ENCODE measurements at places on chromosomes 4 and X.
A peak's percentile ranks its signal among the peaks of the same experiment; 100 is the strongest.

DNA sequence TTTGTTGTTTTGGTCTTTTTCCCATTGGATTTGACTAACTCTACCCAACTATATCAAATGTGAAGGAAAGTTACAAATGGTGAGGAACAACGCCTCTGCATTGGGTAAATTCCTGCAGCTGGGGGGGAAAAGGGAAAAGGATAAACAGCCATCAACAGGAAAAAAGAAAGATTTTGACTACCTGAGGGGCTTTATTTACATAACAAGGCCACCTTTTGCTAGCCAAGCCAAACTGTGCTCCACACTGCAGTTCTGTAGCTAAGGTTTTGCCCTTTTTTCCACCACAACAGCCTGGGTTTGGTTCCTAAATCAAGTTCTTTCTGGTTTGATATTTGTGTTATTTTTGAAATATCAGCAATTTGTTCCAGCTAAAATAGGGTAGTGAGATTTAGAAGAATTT lies 40.8 kb downstream of the RHOXF2B start:
- H3K36me3 ChIP-seq = no peaks in the 10 kb centered on the region
- H3K4me1 ChIP-seq = no peaks in the 10 kb centered on the region
- DNase-seq = no peak

- no peak overlapping the region for H3K27ac ChIP-seq
- H3K4me1 ChIP-seq = no peaks in the 10 kb centered on the region
Observed at GRCh38 chr4:168432419-168433146, 47.7 kb downstream of the DDX60L start.

DNA sequence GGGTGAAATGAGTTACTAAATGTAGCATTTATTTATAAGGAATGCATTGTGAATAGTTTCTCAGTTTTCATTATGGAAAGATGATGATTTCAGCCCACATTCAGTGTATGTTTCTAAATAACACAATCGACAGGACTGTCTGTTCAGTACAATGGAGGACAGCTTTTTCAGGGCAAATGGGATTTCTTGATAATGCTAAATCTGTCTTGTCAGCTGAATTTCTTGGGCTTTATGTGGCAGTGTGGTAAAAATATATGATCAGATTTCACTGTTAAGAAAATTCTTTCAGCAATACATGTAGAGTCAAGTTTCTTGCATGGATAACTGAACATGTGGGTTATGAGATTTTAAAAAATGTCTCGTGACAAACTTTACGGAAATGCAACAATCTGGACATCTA lies 150.8 kb downstream of the NPNT start:
- H3K4me1 ChIP-seq = peaks cover 3% of the 10 kb centered on the region
- no peaks in the 10 kb centered on the region for H3K27me3 ChIP-seq
- H3K4me3 ChIP-seq = no peak overlapping the region

DNA sequence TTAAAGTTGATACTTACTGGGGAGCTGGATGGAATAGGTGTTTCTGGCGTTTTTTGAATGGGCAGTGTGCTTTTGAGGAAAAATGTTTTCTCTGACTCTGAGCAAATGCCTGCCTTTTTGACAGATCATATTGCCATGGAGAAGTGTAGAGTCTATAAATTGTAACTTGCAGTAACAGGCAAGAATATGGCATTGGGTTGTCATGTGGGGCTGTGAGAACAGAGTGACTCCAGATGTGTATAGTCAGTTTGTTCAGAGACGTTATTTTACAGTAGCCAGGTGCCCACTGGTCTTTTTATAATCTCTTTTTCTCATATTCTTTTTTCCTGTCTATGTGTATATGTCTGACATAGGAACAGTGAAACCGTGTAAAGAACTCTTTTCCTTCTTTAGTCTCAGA lies 40.8 kb downstream of the RAPGEF2 start:
- peaks cover 2% of the 10 kb centered on the region for H3K27me3 ChIP-seq
- peaks cover 54% of the 10 kb centered on the region for H3K4me1 ChIP-seq
- H3K27ac ChIP-seq = no peak overlapping the region

DNA sequence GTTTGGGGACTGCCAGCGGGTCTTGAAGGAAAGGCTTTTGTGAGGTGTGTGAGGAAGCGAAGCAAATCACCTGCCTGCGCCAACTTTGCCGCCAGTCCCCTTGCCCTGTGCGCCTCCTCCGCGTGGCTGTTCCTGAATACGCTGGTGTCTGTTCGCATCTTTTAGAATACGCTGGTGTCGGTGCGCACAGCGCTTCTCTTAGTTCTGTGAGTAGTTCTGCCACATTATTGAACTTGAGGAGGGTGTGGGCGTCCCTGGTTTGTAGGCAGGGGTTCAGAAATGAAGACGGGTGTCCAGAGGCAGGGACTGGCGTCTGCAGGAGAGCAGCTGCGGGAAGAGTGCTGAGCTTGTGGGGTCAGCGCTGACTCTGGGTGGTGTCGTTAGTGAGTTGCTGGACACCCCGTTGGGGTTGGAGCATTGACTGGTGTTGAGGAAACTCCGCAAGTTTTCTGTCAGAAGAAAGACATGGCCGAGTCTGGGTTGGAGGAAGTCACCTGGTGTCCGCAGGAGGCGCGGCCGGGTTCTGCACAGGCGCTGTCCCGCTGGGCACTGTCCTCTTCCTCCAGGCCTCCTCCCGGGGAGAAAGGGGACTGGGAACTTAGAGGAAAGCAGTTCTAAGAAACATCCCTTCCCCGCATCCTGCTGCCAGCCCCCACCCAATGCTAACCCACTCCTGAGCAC lies 930 bp downstream of the ZNF718 start:
- peak overlapping the region; percentile 33 for H3K27ac ChIP-seq
- H3K4me3 ChIP-seq = peak overlapping the region; percentile 99
- H3K36me3 ChIP-seq = peaks cover 32% of the 10 kb centered on the region
- peaks cover 2% of the 10 kb centered on the region for H3K27me3 ChIP-seq
- peak; percentile 67 for DNase-seq

- no peaks in the 10 kb centered on the region for H3K36me3 ChIP-seq
- H3K4me1 ChIP-seq = no peaks in the 10 kb centered on the region
- no peak within 1 kb of the TSS for H3K27ac ChIP-seq
- H3K27me3 ChIP-seq = peaks cover 6% of the 10 kb centered on the region
Observed at GRCh38 chrX:19514791-19515614, at the start of gene MAP3K15. TSS of gene MAP3K15 (minus strand) at chrX:19515508. CDS start at chrX:19515261, 247 bp downstream.

DNA sequence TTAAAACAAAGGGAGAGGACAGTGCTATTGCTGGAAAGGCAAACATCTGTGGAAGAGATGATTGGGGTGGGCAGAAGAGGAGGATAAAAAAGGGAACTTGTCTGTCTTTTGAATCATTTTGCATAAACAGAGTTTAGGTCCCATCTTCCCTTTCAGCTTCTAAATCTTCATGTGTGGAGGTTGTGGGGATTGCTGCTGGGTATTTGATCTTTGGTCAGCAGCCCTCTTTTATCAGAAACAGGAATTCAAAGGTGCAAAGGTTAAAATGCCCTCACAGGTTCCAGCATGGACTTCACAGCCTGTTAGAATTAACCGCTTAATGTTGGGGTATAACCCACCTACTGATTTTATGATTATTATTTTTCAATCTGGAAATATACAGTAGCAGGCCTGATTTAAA lies 39.5 kb upstream of the TMEM154 start:
- no peak for DNase-seq
- no peak overlapping the region for H3K27ac ChIP-seq
- peaks cover 2% of the 10 kb centered on the region for H3K27me3 ChIP-seq

GRCh38 chrX:56499372-56499771 lies 64.1 kb upstream of the UBQLN2 start:
- peaks cover 3% of the 10 kb centered on the region for H3K27me3 ChIP-seq
- H3K27ac ChIP-seq = no peak overlapping the region
- no peak for DNase-seq
- H3K4me3 ChIP-seq = no peak overlapping the region
- H3K4me1 ChIP-seq = no peaks in the 10 kb centered on the region

- H3K36me3 ChIP-seq = no peaks in the 10 kb centered on the region
- no peak overlapping the region for H3K4me3 ChIP-seq
- H3K27me3 ChIP-seq = no peaks in the 10 kb centered on the region
- no peak overlapping the region for H3K27ac ChIP-seq
Observed at GRCh38 chrX:9182041-9182440, 148.1 kb upstream of the FAM9B start.

- H3K27ac ChIP-seq = no peak overlapping the region
- H3K4me3 ChIP-seq = no peak overlapping the region
- DNase-seq = no peak
- no peaks in the 10 kb centered on the region for H3K36me3 ChIP-seq
- no peaks in the 10 kb centered on the region for H3K4me1 ChIP-seq
- H3K27me3 ChIP-seq = peaks cover 4% of the 10 kb centered on the region
Observed at GRCh38 chrX:2785538-2785937, 33.7 kb downstream of the XG start.

DNA sequence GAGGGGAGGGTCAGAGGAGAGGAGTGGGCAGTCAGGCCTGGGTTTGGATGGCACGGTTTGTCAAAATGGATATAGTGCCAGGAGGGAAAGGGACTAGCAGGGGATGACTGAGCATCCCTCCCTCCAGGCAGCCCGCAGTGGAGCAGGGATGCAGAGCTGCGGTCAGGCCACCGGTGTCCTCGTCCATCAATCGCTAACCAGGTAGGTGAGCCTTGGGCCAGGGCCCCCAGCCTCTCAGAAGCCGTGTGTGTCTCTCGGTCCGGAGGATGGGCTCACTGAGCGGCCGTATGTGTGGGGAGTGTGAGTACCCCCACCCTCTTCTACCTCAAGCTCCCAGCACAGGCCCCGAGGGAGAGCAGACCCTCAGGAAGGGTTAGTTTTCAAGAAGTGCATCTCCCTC lies 538 bp upstream of the CYTL1 start:
- DNase-seq = no peak
- peaks cover 4% of the 10 kb centered on the region for H3K36me3 ChIP-seq
- H3K27ac ChIP-seq = no peak overlapping the region

- no peaks in the 10 kb centered on the region for H3K36me3 ChIP-seq
- DNase-seq = no peak
- H3K27ac ChIP-seq = no peak overlapping the region
- no peaks in the 10 kb centered on the region for H3K27me3 ChIP-seq
- no peak overlapping the region for H3K4me3 ChIP-seq
- H3K4me1 ChIP-seq = no peaks in the 10 kb centered on the region
Observed at GRCh38 chrX:34624416-34624815, 32.7 kb downstream of the TMEM47 start.

DNA sequence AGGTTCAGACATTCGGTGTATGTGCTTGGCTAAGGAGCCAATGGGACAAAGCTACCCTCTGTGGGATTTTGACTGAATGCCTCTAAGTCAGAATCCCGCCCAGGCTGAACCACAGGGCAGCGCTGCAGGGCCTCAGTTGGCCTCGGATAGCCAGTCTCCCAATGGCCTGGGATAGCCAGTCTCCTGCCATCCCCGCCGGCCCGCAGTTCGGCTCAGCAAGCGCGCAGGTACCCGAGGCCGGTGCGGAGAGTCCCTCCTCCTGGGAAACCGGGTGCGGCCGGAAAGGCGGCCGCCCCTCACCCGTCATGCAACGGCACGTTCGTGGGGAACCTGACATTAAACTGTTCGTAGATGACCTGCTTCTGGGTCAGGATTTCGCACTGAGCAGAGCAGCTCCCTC lies 16.1 kb downstream of the PPEF2 start:
- H3K27ac ChIP-seq = no peak overlapping the region
- peaks cover 10% of the 10 kb centered on the region for H3K4me1 ChIP-seq
- H3K27me3 ChIP-seq = no peaks in the 10 kb centered on the region
- no peak for DNase-seq
- no peaks in the 10 kb centered on the region for H3K36me3 ChIP-seq

DNA sequence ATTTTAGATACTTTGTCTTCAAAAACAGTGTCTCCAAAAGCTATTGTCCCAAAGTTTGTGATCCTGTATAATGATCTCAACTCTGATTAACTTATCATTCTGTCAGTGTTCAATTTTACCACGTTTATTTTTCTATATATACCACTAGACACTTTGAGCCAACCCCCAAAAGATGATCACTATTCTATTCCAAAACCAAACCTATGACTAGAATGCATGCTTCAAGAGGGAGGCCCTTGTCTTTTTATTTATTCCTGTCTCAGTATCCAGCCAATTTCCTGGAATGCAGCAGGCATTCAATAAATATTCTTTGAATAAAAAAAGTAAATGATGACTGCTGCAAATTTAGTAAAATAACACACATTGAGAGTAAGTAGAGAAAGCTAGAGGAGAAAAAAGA lies 275.6 kb downstream of the LDB2 start:
- no peaks in the 10 kb centered on the region for H3K27me3 ChIP-seq
- no peak for DNase-seq
- H3K4me1 ChIP-seq = peaks cover 17% of the 10 kb centered on the region
- no peak overlapping the region for H3K4me3 ChIP-seq

DNA sequence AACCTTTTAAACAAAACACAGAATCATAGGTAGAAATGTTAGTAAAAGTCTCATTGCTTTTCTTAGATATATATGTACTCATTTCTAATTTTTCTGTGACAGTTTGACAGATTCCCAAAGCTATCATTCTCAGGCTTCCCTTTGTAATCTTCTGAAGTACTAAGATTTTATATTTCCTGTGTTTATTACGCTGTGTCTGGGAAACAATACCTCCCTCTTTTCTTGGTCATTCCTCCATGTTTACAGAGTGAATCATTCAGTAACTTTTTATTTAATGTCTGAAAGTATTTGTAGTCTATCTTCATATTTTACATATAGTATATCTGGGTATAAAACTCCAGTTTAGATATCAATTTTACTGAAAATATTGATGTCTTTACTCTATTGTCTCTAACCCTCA lies 1826.3 kb upstream of the IGFBP7 start:
- H3K4me1 ChIP-seq = no peaks in the 10 kb centered on the region
- H3K36me3 ChIP-seq = no peaks in the 10 kb centered on the region

DNA sequence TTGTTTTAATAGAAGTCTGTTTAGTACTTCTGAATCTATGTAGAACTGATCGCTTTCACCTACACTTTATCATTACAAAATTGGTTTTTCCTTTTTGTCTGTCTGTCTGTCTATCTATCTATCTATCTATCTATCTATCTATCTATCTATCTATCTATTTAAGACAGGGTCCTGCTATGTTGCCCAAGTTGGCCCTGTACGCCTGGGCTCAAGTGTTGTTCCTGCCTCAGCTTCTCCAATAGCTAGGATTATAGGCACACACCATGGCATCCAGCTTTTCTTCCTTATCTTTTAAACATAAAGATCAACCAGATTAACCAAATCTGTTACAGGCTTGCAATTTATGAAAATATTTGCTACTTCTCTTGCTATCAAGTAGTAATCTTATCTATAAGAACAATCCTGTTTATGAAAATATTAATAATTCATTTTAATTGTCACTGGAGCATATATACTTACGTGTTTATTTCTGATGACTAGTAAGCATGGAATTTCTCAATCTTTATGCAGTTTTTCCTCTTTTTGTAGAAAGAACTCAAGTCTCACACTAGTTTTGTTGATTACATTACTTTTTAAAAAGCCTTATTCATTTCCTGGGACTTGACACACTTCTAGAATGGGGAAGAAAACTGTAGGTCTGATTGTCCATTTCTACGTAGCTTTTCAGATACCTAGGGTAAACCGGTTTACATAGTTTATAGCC lies 24.5 kb downstream of the KIAA0232 start:
- no peak for DNase-seq
- H3K4me3 ChIP-seq = no peak overlapping the region
- peaks cover 2% of the 10 kb centered on the region for H3K4me1 ChIP-seq

DNA sequence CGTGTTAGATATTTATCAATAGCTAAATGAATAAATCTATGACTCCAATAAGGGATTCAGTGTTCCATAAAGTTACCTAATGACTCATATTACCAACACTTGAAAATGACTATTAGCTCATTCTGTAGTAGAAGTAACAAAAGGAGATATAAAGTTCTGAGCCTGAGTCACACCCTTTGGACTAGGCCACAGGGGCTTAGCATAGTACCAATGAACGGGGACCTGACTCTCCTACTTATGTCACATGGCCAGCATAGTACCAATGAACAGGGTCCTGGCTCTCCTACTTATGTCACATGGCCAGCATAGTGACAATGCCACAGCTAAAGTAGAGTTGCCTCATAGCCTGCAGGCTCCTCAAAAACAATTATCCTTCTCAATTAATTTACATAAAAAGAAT lies 43.7 kb downstream of the MAGEB16 start:
- DNase-seq = no peak
- H3K4me3 ChIP-seq = no peak overlapping the region
- H3K4me1 ChIP-seq = peaks cover 6% of the 10 kb centered on the region
- H3K27me3 ChIP-seq = peaks cover 2% of the 10 kb centered on the region

All from endothelial cell (in vitro differentiated cells).